ENCODE measurements at places on chromosomes 3 and 15.

DNA sequence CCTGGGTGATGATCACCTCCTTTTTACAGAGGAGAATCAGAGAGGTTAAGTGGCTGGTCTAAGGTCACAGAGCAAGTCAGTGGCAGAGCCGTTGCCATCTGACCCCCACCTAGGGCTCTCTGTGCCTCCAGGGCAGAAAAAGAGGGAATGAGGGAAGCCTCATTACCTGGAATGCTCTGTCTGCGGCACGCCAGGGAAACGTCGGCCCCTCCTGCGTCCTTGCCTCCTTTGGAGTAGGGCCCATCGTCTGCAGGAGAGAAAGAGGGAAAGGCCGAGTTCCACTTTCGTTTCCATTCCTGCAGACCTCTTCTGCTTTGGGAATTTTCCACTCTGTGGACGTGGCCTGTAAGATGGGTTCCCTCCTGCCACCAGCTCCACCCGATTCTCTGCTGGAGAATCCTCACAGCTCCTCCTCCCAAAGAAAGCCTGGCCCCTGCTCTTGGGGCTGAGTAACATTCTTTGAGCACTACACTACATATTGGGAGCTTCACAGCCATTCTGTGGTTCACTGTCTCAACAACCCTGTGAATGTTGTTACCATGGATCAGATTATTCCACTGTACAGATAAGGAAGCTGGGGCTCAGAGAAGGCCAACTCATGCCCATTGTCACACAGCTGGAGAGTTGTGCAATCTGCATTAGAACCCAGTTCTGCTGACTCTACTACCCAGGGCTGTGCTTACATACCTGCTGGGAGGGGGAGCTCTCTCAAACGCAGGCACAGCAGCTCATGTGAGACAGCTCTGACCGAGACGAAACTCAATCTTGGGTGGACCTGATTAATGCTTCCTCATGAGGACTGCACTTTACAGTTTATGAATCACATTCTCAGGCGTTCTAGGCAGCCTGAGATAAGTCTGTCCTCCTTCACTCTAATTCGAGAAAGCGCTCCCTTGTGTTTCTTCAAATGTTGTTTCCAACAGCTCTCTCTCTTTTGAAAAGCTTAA is 14.2 kb downstream of the GRIP2 start:
- no peak for DNase-seq

- DNase-seq: no peak
Observed at GRCh38 chr15:92098869-92099268, 245.4 kb downstream of the SLCO3A1 start.

GRCh38 chr3:52095990-52096775 is 39.8 kb upstream of the DUSP7 start:
- peak; percentile 34 for DNase-seq

DNA sequence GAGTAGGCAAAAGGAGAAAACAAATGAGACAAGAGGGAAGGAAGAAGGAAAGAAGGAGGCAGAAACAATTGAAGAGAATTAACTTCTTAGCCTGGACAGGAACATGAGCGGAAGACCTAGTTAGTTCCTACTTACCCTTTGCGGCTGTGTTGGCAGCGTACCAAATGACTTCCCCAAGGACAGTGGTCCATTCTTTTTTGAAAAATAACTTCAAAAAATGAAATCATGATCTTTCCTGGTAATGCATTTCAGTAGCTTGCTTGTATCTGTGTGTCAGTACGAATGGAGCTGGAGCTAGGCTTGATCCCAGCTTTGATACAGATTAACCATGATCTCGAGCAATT is 41.5 kb upstream of the CFAP161 start:
- no peak for DNase-seq

DNA sequence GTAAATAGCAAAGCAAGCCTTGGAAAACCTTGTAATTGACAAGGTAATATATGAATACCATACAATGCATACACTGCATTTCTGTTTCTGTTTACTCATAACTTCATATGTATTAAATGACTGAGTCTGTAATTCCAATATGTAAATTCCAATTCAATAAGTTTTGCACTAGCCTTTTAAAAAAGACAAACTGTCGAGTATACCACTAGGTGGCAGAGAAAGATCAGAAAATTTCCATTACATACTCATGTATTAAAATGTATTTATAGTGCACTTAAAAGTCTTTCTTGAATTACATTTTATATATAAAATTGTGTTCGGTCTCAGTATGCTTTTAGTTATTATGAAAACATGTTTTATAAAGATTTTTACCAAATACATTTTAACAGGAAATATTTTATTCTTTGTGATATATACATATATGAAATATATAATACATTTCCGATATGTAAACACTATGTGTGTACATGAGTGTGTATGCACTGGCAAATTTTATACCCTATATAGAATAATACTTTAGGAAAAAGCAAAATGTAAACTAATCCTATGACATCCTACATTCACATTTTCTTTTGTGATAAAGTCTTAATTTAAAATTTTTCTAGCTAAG is 216.8 kb downstream of the VGLL3 start:
- DNase-seq: peak; percentile 51

DNA sequence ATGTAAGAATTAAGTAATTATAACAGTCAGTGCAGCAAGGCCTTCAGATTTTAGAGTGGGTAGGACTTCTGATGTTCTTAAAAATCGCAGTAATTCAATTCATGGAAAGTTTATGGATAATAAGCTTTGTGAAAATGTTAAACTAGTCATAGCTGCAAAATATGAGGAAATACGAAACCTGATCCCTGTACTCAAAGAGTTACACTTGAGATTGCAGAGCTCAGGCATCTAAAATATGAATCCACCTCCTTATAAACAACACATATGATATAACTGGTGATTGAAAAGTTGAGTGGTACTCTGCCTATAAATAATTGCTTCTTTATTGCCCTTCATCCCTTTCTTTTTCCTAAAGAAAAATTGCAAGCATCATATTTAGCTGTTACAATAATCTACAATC is 473.3 kb downstream of the OTOL1 start:
- no peak for DNase-seq

GRCh38 chr15:31153531-31153930 is 52.0 kb upstream of the TRPM1 start:
- no peak for DNase-seq

- DNase-seq: peak; percentile 78
Observed at GRCh38 chr3:188194332-188194731, 40.4 kb downstream of the LPP start.

GRCh38 chr3:13075318-13075717 is 2.1 kb upstream of the IQSEC1 start:
- no peak for DNase-seq

- peak; percentile 74 for DNase-seq
Observed at GRCh38 chr15:45630917-45631691, 3.7 kb upstream of the SQOR start.

DNA sequence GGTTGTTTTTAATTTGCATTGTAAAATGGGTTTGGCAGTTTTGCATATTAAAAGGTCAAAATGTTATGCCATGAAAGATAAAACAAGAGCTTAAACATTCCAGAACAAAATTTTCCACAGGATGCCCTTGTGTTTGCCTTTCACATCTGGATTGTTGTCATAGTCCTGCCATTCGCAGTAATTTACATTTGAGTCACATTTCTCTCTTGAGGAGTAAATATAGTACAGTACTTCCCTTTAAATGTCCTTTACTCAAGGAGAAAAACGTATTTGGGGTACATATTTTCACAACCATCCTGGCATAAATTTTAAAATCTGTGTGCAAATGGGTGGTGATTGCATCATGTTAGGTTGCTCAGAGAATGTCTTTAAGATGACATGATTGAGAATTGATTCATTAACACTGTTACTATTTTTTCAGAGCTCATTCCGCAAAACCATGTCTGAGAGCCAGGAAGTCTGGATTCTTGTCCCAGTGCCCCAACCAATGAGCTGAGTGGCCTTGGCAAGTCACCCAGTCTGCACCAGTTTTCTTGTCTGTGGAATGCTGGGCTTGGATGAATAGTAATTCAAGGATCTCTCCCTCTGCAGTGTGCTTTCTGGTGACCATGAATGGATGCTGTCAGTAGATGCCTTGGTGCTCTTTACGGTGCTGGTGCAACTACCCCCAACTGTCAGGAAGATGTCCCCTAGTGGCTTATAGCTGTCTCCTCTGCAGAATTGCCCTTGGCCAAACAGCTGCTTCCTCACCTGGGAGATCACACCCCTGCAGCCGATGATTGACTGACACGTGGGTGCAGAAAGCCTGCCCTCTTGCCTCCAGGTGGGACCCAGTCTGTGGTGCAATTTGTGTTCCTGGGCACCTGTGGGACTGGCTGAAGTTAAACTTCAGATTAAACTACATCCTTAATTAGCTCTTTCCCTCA is 43.0 kb downstream of the ABHD5 start:
- DNase-seq: peak; percentile 94

- no peak for DNase-seq
Observed at GRCh38 chr3:143309705-143310104, 190.1 kb downstream of the CHST2 start.

DNA sequence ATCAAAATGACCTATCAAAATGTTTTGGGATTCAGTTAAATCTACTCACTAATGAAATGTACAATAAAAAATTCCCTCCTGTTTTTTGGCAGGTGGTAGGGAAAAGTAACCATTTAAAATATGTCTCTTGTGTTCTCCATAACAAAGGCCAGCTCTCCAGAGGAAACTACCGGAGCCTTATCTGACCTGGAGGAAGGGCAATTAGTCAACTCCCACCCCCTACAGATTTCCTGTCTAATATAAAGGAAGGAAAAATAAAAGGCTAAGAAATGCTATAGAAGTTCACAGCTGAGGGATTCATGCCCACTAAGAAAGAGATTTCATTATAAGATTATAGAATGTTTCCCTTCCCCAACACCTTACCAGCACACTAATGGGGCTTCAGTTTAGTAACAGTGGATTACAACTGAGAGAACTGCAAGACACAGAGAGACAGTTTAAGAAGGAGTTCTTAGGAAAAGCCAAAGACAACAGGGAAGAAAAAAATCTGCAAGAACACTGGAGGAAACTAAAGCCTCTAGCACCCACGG is 376.5 kb upstream of the KCNMB2 start:
- DNase-seq: no peak

DNA sequence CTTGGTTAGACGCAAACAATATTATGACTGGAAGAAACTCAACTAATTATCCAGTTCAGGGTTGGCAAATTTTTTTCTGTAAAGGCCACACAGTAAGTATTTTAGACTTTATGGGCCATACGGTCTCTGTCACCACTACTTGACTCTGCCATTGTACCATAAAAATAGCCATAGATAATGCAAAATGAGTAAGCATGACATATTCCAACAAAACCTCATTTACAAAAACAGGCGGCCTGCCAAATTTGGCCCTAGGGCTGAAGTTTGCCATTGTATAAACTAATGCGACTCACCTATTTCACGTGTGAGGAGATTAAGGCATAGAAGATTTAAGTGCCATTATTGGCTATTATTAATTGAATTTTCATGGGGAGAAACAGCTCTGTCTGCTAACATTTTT is 116.8 kb upstream of the CNTN6 start:
- DNase-seq: peak; percentile 0

DNA sequence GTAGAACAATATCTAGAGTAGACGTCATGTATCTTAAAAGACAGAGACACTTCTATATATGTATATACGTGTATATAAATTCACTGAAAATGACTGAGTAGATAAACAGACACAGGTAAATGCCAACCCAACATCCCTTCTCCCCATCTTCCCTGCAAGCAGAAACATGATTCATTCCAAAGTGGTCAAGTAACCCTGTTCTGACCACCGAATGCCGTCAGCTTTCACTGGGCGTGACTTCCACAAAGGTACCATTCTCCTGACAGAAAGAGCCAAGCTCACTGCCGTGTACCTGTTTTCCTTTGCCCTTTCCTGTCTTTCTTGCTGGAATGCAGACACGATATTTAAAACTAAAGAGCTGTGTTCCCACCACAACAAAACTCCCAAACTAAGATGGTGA is 76.7 kb downstream of the TAFA4 start:
- no peak for DNase-seq

DNA sequence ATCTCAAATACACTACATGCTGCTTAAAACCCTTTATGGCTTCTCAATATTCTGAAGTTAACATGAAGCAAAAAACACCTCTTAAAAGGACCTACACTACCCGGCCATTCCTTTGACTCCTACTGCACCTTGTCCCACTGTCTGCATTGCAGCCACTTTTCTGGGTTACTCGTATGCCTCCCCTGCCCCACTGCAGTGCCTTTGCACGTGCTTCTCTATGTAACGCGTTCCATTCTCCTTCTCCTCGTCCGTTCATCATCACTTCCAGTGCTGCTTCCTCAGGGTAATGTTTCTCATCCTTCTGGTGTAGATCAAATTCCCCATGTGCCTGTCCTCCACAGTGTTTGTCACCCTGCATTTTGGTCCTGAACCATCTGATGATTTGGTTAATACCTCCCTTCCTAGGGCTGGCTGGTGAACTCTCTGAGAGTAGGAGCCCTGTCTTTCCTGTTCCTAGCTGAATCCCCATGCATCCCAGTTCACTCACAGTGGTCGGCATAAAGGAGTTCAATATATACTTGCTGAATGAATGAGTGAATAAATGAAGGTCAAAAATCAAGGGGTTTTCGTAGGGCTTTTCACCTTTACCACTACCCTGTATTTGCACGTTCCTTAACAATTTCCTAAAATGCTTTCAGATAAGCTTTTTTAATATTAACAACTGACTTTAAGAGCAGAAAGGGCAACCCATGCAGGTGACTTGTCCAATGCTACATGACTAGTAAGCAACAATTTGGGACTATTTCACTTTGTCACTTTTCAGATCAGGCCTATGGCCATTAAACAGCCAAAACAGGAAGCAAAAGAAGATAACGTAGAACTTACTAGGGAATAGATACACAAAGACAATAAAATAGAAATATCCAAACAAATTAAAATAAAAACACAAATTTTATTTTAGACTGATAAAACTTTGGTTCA is 2.4 kb upstream of the STT3B start:
- no peak for DNase-seq

GRCh38 chr15:43465100-43465499 is 27.9 kb downstream of the TP53BP1 start:
- DNase-seq: peak; percentile 60

DNA sequence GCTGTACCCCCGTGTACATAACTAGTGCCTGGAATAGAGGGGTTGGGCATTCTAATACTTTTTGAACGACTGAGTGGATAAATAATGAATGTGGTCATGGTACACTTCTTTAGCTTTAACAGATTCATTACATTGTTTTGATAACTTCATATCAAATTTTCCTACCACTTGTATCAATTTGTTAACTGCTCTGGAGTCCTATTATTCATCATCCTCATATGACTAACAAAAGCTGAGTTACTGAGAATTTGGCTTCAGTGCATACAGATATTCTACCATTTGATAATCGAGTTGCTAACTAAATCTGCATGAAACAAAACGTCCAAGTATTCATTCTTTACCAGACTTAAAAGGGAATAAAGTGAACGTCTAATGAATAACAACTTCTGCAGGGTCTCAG is 31.7 kb downstream of the FRMD5 start:
- no peak for DNase-seq

DNA sequence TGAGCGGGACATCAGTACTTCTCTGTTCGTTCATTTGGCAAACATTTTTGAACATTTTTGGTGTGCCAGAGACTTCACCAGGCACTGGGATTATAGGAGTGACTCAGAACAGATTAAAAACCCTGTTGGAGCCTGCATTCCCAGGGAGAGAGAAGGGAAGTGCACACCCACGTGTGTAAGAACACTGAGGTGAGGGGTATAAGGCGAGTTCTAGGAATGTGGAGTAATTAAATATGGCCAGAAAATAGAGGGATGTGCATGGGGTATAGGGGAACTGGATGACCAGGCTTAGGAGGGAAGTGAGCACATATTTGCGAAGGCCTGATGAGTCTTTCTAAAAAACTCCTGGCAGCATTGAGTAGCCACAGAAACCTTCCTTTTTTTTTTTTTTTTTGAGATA is 401.2 kb upstream of the C2CD4B start:
- peak; percentile 42 for DNase-seq

- DNase-seq: no peak
Observed at GRCh38 chr3:46673151-46674030, 20.1 kb downstream of the ALS2CL start.

Data from astrocyte of the hippocampus (primary cell).